Fibroblast of skin of right biceps (primary cell): ENCODE measurements at places on chromosomes 11 and 22.

DNA sequence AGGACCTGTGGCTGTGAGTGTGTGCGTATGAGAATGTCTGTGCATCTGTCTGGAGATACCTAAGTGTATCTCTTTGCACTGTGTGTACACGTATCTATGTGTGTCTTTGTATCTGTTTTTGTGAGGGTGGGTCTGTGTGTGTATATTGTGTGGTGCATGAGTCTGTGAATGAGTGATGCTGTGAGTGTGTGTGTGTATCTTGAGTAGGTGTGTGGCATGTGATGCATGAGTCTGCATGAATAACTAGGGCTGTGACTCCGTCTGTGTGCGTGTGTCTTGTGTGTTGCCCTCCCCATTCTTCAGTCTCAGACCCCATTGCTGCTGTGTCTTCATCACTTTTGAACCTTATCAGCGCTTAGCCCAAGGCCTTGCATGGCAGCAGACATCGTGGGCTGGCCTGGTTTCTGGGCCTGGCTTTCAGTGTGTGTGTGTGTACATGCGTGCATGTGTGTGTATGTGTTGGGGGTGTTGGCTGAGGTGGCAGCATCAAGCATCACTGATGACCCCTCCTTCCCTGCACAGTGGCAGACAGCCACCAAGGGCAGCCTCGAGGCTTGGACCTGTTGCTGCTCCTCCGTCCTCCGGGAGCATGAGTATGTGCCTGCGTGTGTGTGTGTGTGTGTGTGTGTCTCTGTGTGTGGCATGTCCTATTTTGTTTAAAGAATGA, 1.4 kb downstream of the SGSM1 start:
- DNase-seq: peak; percentile 2

- no peak for DNase-seq
Measured at GRCh38 chr11:118909619-118910308, 16.0 kb downstream of the BCL9L start.

GRCh38 chr11:72421351-72421750, 13.0 kb downstream of the CLPB start:
- peak; percentile 20 for DNase-seq

- peak; percentile 34 for DNase-seq
Measured at GRCh38 chr11:829176-829846, 1.6 kb downstream of the CRACR2B start.

GRCh38 chr22:49404576-49405241, 423.0 kb downstream of the BRD1 start:
- DNase-seq: no peak

- no peak for DNase-seq
Measured at GRCh38 chr11:280706-281485, 2.7 kb downstream of the NLRP6 start.

DNA sequence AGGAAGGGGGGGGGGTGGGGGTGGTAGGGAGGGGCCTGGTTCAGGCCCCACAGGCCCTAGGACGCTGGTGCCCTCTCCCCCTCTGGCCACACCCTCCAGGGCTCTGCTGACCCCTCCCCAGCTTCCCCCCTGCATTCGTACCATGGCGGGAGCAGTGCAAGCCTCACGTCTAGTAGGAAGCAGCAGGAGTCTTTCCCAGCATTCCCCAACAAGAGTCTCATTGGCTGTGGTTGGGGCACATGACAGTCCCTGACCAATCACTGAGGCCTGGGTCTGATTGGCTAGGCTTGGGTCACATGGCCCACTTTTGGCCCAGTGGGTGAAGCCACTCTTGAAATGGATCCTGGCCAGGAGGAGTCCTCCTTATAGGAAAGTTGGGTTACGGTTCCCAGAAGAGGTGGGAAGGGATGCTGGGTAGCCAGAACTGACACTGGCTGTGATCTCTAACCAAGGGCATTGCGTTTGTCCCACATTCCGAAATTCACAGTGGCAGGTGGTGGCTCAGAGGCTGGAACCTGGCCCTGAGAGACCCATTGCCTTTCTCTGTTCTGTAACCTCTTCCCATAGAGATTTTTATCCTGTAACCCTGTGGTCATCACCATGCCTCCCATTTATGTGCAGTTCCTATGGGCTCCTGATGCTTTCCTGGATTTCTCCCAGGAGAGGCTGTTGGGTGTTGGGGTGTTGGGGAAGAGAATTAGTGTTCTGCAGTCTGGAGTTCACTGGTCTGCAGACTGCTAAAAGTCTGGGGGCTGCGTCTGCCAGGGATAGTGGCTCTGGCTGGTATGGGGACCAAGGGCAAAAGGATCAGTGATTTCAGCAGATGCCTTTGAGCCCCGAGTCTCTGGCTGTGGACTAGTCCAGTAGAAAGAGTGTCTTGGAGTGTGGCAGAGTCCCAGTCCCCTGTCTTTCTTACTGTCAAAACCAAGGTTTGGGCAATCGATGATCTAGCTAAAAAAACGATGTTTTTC, 58.9 kb upstream of the MYEOV start:
- DNase-seq: no peak

DNA sequence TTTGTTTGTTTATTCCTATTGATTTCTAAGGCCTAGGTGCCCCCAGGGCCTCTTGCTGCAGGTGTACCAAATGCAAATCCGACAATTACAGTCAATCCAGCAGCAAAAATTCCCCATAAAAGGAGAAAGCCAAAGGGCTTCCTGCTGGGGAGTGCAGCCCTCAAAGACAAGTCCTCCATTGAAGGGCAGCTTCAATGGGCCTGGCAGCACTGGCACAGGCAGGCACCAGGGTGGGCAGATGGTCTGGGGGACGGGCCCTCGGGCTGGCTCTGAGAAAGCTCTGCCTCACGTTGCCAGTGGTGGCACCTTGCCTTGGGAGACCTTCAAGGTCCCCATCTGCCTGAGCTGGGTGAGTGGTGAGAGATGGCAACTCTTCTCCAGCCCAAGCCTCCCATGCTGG, 128.0 kb downstream of the DSCAML1 start:
- DNase-seq: no peak

DNA sequence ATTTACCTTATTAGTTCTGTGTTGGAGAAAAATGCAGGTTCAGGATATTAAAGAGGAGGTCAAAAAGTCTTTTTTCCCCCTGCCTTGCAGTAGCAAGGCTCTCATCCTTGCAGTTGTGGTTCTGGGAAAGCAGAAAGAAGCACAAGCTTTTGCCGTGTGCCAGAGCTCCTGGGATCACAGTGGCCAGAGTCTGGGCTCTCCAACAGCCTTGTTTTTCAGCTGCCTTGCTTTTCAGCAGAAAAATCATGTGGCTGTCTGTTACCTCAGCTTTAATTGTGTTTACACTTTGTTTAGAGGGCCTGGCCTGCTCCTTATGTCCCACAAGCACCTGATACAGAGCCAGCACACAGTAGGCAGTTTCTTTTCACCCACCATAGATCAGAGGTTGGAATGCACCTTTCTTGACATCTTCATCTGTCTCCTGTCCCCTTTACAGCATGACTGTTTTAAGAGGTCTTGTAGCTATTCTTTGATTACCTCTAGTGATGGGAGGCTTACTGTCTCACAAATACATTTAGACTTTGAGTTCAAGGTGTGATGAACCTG, 67.5 kb downstream of the TEAD1 start:
- DNase-seq: no peak

GRCh38 chr11:65558002-65558929, at the start of gene LTBP3:
LTBP3 (minus strand) TSS chr11:65558359; CDS start chr11:65557959, 400 bp downstream.
- peak; percentile 89 for DNase-seq

GRCh38 chr11:72529068-72529467, 94.7 kb upstream of the CLPB start:
- no peak for DNase-seq

GRCh38 chr11:132451942-132452601, 1080.2 kb downstream of the OPCML start:
- DNase-seq: peak; percentile 65

DNA sequence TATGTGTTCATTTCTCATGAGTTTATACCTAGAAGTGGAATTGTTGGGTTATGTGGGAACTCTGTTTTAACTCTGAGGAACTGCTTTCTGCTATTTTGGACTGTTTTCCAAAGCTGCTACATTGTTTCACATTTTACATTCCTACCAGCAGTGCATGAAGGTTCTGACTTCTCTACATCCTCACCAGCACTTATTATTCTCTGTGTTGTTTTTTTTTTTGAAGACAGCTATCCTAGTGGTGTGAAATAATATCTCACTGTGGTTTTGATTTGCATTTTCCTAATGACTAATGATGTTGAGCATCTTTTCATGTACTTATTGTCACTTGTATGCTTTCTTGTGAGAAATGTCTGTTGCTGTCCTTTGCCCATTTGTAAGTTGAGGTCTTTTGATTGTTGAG, 169.9 kb downstream of the COMMD9 start:
- no peak for DNase-seq

- DNase-seq: no peak
Measured at GRCh38 chr22:29348041-29348440, 32.5 kb upstream of the RASL10A start.

DNA sequence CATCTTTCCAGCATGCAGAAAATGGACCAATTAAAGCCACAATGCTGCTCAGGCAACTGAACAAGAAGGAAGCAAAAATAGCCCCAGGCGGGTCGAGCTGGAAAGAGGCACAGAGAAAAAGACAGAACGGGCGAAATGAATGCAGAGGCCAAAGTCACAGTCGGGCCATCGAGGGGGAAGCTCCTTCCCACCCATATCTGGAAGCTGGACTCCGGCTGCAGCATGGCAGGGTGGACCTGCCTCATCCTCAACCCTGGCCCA, 58.6 kb upstream of the PRDM11 start:
- DNase-seq: no peak

DNA sequence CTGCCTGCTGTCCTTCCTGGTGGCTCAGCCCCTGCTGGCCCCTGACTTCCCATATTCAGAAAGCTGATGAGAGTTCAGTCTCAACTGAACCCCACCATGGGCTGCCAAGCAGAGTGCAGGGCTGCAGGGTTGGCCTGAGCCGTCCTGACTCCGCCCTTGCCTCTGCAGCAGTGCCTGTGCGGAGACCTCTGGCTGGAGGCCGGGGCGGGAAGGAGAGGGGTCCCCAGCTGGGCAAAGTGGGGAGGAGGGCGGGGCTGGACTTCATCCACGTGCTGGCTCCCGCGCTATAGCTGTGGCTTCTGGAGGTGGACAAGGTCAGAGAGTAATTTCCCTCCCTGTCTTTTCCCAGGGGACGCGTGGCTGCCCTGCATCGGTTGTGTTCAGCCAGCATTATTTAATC, 13.6 kb downstream of the GLB1L3 start:
- DNase-seq: no peak

- DNase-seq: no peak
Measured at GRCh38 chr11:66978717-66979116, 3.6 kb downstream of the C11orf86 start.

DNA sequence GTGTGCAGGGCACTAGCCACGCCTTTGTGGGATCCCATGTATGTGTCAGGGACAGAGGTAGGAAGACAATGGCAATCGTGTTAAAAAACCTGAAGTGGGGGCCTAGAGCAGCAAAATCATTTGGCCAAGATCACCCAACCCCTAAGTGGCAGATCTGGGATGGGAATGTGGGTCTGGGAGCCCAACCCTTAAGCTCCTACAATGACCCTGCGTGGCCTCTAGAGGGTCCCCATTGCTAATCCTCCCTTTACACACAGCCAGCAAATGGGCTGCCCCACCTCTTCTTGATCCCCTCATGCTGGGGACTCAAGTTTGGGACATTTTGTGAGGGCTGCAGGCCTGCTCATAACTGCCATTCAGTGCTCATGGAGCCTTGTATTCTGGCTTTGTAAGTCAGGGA, 73.2 kb upstream of the SUSD2 start:
- no peak for DNase-seq

- DNase-seq: no peak
Measured at GRCh38 chr22:19890502-19891316, 36.0 kb upstream of the GNB1L start.

DNA sequence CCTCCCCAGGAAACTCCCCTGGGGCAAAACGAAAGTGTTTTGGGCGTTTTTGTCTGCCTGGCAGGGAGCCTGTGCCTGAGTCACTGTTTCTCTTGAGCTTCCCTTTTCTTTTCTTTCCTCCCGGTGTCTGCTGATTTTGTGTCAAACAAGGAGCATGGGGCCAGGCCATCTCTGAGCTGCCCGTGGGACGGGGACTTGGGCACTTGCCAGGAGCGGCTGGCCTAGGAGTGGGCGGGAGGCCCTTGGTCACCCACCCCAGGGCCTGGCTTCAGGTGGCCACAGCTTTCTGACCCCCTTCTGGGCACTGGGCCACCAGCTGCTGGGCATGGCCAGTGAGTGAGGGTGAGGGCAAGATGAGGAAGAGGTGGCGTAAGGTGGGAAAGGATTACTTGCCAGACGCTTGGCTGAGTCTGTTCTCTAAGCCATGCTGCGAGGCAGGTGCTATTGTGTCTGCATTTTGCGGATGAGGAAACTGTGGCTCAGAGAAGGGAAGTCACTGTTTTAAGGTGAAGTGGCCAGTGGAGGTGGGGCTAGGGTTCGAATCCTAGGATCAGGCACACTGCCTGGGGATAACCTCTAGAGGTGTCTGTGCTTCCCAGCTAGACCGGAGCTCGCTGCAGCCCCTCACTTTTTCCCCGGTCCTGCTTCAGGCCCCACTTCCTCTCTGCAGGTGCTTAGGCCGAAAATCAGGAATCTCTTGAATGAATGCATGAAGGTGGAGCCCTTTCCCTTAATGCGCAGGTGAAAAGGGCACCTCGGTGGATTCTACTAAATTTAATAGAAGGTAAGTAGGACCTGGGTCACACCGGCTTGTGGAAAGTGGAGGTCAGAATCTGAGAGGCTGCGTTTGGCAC, 7.8 kb upstream of the NFAM1 start:
- peak; percentile 11 for DNase-seq

GRCh38 chr22:35158336-35158735, 92.4 kb downstream of the ISX start:
- no peak for DNase-seq

DNA sequence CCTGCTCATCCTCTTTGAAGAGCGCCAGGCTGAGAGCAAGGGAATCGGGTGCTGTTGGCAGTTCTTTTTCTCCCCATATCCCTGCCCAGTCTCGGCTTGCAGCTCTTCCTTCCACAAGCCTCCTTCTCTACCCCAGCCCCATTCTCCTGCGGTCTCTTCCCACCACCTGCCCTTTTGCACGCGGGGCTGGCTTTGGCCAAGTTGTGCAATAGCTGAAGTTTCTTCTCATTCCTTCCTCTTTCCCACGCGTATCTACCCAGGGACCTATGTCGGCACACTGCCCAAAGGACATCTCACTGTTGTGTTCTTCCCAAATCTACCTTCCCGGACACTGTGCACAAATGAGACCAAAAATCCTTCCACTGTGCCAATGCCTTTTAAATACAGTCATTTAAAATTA, 22.3 kb upstream of the HTR3A start:
- DNase-seq: no peak

GRCh38 chr11:35354644-35355043, 64.7 kb downstream of the SLC1A2 start:
- DNase-seq: peak; percentile 86
